ENCODE measurements at places on chromosomes 1 and 21. TPM values are rescaled to one million over a fixed set of nuclear protein-coding genes. Genes with fewer than 3 reads are reported as not detected.

- no peak for DNase-seq
These were observed 131.6 kb upstream of the SAMSN1 start for GRCh38 chr21:14677639-14678179.

DNA sequence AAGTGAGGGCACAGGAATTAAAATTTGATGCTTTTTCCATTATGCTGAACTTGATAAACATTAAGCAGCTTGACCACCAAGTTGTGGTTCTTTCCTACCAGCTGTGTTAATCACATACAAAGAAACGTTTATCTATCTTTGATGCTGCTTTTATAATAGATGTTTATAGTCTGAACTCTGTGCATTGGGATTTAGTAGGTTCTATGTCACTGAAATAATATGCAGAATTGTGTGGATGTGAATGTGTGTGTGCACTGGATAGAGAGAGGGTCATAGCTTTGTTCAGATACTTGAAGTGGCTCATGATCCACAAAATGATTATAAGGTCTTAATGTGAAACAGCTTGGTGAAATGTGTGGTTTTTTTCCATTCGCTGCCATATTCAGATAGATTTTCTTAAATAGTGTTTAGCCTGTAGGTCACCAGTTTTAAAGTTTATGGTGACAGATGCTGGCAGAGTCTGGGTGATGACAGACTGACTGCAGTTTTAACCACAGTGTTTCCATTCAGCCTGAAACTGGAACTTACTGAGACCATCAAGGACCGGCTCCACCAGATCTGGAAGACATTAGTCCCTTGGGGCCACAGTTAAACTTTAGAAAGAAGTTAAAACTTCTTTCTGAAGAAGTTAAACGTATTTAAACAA is 10.2 kb downstream of the DDI2 start:
- no peak for DNase-seq

- DNase-seq, result no peak
These were observed 123.8 kb upstream of the COL6A1 start for GRCh38 chr21:45857761-45858160.

DNA sequence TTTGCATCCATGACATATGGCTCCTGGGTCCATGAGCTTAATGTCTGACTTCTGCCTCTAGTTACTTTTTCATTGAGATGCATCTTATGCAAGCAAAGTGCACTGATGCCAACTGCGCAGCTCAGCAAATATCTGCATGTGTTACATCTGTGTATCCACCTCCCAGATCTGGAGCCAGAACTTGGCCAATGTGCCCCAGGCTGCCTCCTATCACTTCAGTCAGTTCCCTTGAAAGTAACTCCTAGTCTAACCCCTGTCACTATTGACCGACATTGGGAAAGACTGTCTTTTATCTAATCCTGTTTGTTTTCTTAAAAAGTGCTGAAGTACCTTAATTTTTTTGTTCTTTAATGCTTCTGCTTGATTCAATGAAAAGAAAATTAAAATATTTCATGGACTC is 19.3 kb upstream of the UBL4B start:
- DNase-seq, result no peak

DNA sequence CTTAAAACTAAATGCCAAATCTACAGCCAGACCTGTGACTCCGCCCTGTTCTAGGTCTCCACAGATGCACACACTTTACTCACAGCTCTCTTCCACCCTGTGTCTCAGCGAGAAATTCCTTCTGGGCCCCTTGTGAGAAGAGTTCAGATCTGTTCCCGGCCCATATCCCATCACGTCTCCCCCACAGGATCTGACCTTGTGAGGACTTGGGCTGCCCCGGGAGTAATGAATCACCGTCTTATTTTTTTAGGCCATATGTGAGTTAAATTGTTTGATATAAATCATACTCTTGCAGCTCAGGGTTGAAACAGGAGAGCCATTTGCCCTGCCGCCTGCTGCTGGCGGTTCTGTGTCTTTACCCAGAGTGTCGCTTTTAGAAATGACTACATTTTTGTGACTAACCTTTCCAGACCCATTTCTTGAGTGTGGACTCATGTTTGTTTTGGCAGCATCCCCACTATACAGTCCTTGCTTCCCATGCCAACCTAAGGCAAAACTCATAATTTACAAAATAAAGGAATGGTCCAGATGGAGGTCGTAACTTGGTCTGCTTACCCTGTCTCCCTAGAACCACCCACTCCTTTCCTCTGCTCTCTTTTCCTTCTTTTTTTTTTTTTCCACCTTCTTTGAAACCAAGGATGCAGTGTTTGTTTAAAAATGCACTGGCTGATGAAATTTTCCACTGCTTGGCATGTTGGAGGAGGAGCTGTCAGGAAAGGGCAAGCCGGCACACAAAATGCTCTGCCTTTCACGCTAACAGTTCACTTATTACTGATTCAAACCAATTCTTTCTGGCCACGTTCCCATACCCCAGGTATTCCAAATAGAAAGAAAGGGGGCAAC is 98.0 kb upstream of the C1orf105 start:
- DNase-seq, result peak; percentile 26

- no peak for DNase-seq
These were observed 14.6 kb downstream of the CHIT1 start for GRCh38 chr1:203214871-203215270.

- no peak for DNase-seq
These were observed 65.5 kb upstream of the DPYD start for GRCh38 chr1:97986041-97987005.

DNA sequence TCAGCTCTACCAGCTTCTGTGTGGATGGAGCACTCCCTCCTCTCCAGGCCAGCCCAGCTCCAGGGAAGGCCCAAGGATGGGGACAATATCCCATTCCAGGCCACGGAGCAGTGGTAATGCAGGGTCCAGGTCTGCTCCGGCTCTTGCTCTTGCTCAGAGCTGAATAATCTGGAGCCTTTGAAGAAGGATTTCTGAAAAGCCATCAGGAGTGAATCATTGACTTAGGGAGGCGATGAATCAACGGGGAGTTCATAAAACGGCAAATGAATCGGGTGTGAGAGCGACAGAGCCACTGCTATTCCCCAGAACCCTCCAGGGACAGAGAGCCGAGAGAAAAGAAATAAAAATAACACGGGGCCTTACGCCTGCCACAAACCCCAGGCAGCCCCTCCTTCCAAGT is 7.7 kb downstream of the POU3F1 start:
- DNase-seq, result peak; percentile 85

DNA sequence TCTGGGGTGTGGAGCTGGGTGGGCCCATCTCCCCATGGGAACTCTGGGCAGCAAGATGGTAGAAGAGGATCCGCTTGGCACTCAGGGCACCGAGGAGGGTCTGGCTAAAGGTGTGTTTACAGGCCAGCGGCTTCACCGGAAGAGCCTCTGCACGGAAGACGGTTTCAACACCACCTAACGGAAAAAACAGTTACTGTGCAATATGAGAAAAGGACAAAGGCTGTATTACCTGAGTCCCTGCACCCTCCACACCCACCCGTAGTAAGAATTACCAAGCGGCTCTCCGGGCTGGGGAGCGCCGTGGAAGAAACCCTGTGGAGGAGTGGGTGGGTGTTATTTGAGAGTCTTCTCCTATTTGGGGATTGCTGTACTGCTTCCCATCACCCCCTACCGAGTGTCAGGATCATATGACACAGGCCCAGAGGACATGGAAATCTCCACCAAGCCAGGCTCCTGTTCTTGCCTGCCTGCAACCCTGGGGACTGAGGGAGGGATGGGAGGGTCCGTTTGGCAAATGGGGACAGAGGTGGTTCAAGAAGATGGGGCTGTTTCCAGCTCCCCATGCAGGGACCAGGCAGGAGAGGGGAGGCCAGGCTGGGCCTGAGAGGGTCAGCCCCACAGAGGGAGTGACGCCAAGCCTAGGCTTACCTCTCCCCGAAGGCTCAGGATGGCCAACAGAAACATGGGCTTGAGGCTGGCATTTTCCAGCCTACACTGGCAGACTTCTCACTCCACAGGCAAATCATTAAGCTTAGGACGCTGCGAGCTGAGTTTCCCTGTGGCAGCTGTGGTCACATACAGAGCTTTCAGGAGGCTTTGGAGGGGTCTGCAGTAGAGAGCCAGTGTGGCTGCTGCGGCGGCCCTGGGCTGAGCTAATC is 203.5 kb upstream of the TMEM51 start:
- peak; percentile 41 for DNase-seq

DNA sequence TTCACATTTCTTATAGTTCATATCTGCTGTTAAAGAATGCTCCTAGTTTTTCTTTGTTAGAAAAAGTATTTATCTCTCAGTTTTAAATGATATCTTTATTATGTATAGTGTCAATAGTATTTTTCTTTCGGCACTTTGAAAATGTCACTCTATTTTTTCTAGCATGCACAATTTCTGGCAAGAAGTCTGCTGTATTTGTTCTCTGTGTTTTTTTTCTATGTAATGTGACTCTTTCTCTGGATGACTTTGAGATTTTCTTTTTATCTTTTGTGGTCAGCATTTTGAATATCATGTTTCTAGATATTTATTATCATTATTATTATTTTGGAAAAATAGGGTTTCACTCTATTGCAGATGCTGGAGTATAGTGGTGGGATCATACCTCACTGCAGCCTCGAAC is 285.2 kb downstream of the PTGER3 start:
- no peak for DNase-seq

DNA sequence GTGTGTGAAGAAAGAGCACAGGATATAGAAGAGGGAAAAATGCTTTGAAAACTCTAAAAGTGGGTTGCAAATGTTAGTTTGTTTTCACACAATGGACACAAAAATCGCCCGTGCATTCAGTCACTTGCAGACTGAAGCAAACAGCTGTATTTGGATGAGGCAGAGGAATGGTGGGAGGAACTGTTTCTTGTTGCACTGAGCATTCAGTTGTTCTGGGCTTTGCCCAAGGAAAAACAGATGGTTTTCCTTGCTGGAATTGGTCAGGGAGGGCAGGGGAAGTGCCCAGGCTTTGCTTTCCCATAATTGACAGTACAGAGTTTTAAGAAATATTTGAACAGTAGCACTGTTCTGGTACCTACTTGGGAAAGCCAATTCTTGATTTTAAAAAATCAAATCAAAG is 19.5 kb upstream of the WARS2 start:
- no peak for DNase-seq

DNA sequence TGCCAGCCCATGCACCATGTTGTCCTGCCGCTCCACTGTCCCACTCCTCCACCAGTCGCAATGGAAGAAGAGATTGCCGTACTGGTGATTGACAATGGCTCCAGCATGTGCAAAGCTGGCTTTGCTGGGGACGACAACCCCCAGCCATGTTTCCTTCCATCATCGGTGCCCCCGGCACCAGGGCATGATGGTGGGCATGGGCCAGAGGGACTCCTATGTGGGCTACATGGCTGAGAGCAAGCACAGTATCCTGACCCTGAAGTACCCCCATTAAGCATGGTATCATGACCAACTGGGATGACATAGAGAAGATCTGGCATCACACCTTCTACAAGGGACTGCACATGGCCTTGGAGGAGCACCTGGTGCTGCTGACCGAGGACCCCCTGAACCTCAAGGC is 1.9 kb upstream of the AMY2B start:
- no peak for DNase-seq

DNA sequence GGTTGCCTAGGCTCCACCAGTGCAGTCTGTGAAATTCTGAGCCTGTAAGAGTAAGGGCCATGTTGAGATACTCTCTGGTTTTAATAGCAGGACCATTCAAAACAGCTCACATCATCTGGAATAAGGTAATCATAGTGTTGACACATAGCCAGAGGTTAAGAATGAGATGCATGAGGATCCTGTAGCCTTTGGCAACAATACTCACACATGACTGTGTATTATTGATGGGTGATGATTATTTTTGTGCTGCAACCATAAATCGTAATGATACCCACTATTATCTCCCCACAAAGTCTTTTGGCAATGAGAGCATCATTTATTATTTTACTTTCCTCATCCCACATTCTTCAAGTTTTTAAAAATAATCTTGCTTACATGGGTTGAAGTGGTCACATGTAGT is 35.5 kb downstream of the KCNK2 start:
- no peak for DNase-seq

DNA sequence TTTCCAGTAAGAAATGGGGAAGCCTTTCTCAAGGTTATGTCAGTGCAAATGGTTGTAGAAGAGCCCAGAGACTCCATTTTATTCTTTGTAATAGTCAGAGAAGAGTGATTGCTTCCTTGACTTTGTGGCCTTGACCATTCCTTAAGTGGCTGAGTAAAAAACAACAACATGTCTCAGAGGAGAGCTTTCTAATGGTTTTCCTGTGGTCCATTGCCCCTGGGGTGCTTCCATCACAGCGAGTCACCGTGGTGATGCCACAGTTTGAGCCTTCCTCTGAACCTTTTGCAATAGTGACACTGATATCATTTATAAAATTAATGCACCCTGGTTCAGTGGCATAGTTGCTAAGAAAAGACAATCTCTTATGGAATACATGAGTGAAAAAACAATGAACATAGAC is 38.6 kb downstream of the PAPPA2 start:
- DNase-seq, result no peak

DNA sequence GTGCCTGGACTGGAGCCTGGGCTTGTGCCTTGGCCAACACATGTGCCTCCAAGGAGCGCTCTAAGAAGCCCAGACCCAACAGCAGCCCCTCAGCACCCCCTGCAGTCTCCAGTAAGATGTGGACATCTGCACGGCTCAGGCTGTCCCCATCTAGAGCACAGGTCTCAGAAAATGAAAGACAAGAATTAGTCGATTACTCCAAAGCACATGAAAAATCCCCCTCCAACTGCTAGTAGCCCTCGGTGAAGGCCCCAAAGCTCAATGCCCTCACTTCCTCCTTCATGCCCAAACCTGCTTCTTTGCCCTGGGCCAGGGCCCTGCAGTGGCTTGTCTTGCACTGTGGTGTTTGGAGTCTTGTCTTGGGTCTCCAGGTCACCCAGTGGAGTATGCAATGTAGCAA is 21.9 kb upstream of the ERO1B start:
- DNase-seq, result no peak

- no peak for DNase-seq
These were observed 17.1 kb upstream of the UBE2U start for GRCh38 chr1:64186138-64186897.

GRCh38 chr1:29836651-29837646 is 600.6 kb downstream of the PTPRU start:
- no peak for DNase-seq

DNA sequence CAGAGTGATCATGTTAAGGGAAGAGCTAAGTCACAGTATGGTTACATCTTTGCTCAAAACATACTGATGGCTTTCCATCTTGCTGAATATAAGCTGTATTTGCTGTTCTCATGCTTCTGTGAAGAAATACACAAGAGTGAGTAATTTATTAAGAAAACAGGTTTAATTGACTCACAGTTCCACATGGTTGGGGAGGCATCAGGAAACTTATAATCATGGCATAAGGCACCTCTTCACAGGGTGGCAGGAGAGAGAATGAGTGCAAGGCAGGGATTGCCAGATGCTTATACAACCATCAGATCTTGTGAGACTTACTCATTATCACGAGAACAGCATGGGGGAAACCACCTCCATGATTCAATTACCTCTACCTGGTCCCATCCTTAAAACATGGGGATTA is 24.4 kb upstream of the RGS5 start:
- DNase-seq, result no peak

GRCh38 chr1:44701141-44701573 is 26.6 kb downstream of the ARMH1 start:
- DNase-seq, result no peak

RGSL1 gene
- not detected for total RNA-seq

KCNA2 gene
- 34.2 TPM for total RNA-seq

KANK4 gene
- total RNA-seq, result 0.24 TPM

TRIM46 gene
- total RNA-seq, result 6.2 TPM

ELAPOR1 gene
- total RNA-seq, result 0.17 TPM

VANGL2 gene
- total RNA-seq, result 20.9 TPM

LEFTY2 gene
- not detected for total RNA-seq

MAP10 gene
- total RNA-seq, result 5.0 TPM
